ENCODE measurements at places on chromosomes 2 and 18.

DNA sequence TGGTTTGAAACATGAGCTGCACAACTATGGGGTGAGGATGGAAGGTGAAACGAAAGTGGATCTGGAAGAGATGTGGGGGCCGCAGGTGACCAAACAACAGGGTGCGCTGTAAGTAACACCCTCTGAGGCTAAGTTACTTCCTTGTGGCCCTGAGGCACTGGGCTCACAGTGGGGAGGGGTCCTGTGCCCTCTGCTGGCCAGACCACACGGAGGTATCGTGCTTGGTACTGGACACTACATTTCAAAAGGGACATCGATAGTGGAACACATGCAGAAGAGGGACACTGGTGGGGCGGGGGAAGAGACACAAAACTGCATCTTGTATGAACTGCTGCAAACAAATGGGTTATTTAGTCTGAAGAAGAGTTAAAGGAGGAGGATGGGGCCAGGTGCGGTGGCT lies 110.6 kb downstream of the CLIP4 start:
- no peak for DNase-seq

- DNase-seq = no peak
Measured at GRCh38 chr18:45448871-45449270, 166.4 kb upstream of the SLC14A2 start.

DNA sequence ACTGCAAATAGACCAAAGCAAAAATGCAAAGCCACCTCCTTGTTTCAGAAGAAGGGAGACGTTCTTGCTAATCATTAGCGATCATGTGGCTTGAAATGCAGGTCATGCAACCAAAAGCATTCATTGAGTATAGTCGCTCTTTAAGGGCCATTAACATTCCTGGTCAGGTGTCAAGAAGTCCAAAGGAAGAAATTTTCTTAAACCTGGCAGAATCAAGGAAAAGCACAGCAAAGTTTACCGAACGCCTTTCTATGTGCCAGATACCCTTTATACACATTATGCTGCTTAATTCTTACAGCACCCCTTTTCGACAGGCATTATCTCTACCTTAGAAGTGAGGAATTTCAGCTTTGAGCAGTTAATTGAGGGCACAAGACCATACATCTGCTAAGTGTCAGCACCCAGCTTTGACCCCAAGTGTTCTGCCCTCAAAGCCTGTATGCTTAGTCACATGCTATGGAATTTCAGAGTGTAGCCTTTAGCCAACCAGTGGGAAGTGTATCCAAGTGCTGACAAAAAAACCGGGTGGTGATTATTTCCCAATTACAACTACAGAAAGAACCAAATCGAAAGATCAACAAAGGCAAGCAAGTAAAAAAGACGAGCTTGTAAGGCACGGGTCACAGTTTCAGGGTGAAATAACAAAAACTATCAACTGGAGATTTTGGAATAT lies 70.8 kb downstream of the EPHA4 start:
- DNase-seq = no peak

GRCh38 chr18:21997207-21998143 lies 171.9 kb upstream of the GATA6 start:
- peak; percentile 50 for DNase-seq

GRCh38 chr2:55180374-55180773 lies 51.7 kb downstream of the CLHC1 start:
- no peak for DNase-seq

- DNase-seq = peak; percentile 9
Measured at GRCh38 chr2:78977661-78978145, 47.8 kb upstream of the REG3G start.
